Chondrocyte (in vitro differentiated cells): ENCODE measurements at places on chromosomes 7 and 10. TPM values are rescaled to one million over a fixed set of nuclear protein-coding genes. Genes with fewer than 3 reads are reported as not detected.

The ABCB1 gene
- not detected in 3 replicates for total RNA-seq

The SPDYE5 gene
- total RNA-seq = not detected in 3 replicates

- DNase-seq = no peak
These were observed 2.7 kb downstream of the FOXP2 start for GRCh38 chr7:114417290-114417689.

GRCh38 chr10:48937796-48938195 is 1.8 kb downstream of the LRRC18 start:
- DNase-seq = no peak
